Activated CD4-positive, CD25-positive, alpha-beta regulatory T cell (primary cell): ENCODE measurements at places on chromosomes 2 and 18.
A peak's percentile ranks its signal among the peaks of the same experiment; 100 is the strongest.

GRCh38 chr2:143525402-143525860 is 396.2 kb downstream of the ARHGAP15 start:
- DNase-seq: no peak

GRCh38 chr2:75751360-75751759 is 40.6 kb upstream of the GCFC2 start:
- no peak for DNase-seq

- peak; percentile 53 for DNase-seq
These were observed 438 bp downstream of the HSPE1 start for GRCh38 chr2:197500503-197501131.

DNA sequence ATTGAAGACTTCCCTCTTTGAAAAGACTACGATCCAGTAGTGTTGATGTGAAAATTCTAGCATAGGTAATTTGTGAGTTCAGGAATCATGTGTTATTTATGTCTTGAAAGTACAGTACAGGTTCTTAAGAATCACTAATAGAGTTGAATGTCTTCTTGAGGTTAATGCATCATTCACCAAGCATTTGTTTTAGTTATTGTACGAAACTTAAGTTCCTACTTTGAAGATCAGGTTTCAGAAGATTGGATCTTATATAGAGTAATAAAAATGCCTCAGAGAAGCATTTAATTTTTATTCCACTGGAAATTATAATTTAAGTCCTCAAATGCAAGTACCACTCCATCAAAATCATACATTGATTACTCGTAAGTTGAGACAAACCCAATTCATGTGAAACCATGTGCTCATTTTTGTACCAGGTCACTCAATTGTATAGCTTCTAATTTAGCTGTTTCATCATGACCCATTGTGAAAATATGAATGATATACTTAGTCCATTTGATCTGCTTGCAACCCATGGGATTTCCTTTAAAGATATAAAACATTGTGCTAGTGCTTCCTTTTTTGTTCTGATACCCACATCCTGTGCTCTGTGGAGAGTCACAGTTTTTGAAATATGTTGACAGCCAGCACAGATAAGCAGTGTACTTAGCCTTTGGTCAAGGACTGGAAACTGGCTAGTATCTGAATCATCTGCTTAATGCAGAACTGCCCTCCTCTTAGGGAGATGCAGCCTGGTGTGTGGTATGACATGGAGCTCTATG is 22.5 kb upstream of the RAB27B start:
- DNase-seq: no peak

GRCh38 chr18:6488956-6489355 is 74.2 kb upstream of the L3MBTL4 start:
- no peak for DNase-seq
